Type B pancreatic cell (in vitro differentiated cells): ENCODE measurements at places on chromosomes 7 and 10. TPM values are rescaled to one million over a fixed set of nuclear protein-coding genes. Genes with fewer than 3 reads are reported as not detected.

NUP205 gene
- total RNA-seq = 75.7 and 102 TPM in 2 replicates

TMEM140 gene
- 0.68 and 2.0 TPM in 2 replicates for total RNA-seq

CDHR3 gene
- 5.6 and 15.5 TPM in 2 replicates for total RNA-seq

WEE2 gene
- total RNA-seq = not detected in 2 replicates

TMEM26 gene
- total RNA-seq = 0.79 and 3.4 TPM in 2 replicates

PON3 gene
- total RNA-seq = 0.17 and 1.2 TPM in 2 replicates

FBXW4 gene
- total RNA-seq = 39.0 and 43.7 TPM in 2 replicates

HHEX gene
- 6.6 and 6.7 TPM in 2 replicates for total RNA-seq

ACSM6 gene
- not detected in 2 replicates for total RNA-seq

RBP3 gene
- total RNA-seq = not detected in 2 replicates

GPER1 gene
- 2.5 and 5.0 TPM in 2 replicates for total RNA-seq

DDX50 gene
- total RNA-seq = 28.7 and 44.2 TPM in 2 replicates

HKDC1 gene
- total RNA-seq = 2.4 and 8.0 TPM in 2 replicates

LRMDA gene
- 0.62 and 2.0 TPM in 2 replicates for total RNA-seq

DNA sequence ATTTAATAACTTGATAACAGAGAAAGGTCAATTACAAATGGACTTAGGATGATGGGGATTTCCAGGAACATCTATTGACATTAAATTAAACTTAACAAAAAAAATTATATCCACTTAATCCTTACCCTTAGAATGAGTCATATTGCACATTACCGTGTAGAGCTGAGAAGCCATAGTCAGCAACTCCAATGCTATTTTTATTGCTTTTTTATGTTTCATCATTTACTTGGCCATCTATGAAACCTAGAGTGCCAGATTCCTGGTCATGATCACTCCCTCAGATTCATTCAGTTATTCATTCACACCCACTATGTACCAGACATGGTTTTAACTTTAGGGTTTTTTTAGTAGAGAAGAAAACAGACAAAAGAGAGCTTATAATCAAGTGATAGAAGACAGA is 1180.4 kb downstream of the CNTNAP2 start:
- DNase-seq = no peak

DNA sequence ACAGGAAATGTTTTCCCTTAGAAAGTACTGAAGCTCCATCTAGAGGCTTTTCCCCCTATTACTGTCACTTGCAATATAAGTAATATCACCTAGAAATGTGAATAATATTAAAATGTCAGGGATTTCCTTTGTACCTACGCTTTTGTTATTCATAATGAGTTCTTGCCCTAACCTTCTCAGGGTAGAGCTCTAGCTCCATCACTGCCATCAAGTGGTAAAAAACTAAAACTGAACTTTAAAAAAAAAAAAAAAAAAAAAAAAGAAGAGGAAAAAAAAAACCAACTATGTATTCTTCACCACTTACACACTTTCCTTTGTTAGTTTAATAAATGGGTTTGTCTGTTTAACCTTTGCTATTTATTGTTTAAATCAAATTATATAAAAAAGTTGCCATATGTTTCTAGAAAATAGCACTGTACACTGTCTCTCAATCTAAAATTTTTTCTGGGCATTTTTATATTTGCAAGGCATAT is 49.9 kb downstream of the DNAJC1 start:
- DNase-seq = no peak

DNA sequence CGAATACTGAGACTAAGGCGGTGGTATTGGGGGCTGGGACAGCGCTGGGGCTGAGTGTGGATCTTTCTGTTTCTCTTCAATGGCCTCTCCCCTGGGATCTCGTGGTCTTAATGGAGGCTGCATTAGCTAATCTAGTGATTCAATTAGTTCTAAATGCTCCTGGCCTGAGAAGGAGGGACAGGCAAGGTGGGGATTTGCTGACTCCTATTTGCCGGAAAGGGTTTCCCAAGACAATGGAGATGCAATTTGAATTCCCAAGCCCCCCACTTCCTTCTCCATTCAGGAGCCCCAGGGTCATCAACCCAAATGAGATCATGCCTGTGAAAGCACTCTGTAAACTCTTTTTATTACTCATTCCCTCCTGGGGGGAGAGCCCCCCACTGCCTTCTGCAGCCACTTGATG is 111.7 kb upstream of the PLXNA4 start:
- no peak for DNase-seq

- DNase-seq = no peak
Observed at GRCh38 chr10:119908166-119908565, 15.6 kb downstream of the SEC23IP start.

- DNase-seq = peak; percentile 79
Observed at GRCh38 chr7:70693686-70694433, 438.1 kb upstream of the GALNT17 start.

DNA sequence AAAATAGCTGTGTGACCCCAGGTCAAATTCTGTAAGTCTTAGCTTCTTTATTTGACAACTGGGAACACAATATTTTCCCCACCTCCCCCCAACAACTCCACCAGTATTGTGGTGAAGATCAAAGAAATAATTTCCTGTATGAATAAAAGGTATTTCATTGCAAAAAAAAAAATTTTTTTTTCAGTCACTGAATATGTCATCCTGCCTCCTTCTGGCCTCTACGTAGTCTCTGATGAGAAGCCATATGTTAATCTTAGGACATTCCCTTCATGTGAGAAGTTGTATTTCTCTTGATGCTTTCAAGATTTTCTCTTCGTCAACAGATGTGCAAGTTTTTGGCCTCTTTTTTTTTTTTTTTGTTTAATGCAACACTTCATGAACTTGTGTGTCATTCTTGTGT is 33.0 kb downstream of the ZNF33A start:
- no peak for DNase-seq

GRCh38 chr10:127774766-127775559 is 38.0 kb downstream of the FOXI2 start:
- no peak for DNase-seq

GRCh38 chr10:7428673-7429350 is 18.0 kb upstream of the SFMBT2 start:
- no peak for DNase-seq

GRCh38 chr7:123190109-123190831 is 9.5 kb downstream of the SLC13A1 start:
- DNase-seq = no peak

GRCh38 chr10:91271886-91272285 is 51.4 kb downstream of the PCGF5 start:
- no peak for DNase-seq

DNA sequence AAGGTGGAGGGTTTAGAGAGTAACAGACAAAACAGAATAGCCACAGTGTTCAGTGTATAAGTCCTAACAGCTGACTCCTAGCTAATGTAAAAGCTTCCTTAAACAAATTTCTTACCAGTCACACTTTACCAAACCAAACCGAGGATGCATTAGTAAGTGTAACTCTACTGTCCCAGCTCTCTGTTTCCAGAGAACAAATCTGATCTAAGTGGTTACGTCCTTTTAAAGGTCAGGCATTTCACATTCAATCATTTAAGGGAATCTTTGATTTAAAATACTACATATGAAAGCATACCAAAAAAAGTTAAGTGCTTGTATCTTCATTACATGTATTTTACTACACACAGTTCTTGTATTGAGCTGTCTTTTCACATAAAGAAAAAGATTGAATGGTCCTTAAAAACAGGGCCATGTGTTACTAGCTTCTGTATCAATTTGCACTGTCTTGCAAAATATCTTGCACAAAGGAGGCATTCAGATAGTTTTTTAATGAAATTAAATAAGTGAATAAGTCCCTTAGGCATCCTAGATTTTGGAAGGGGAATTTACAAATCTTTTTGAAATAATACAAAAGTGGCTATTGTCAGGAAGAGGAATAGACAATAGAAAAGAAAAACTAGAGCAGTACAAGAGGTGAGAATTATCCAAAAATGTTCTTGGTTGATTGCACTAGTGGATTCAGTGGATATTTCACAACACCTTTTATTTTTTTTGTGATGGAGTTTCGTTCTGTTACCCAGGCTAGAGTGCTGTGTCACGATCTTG is 58.4 kb upstream of the SPOCK2 start:
- DNase-seq = no peak

DNA sequence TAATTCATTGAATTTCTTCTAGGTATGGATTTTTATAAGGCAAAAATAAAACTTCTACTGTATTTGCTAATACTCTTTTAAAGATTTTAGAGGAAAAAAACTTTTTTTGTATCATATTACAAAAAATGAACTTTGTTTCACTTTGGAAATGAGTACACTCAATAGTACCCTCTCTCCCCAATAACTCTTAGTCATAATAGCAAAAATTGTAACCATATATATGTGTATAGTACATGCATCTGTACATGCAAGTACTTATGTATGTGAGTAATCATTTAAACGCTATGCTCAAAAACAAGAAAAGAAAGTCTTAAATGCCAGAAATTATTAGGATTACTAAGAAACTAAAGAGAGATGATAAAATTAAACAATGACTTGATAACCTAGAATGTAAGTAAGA is 95.9 kb upstream of the HGF start:
- DNase-seq = no peak

GRCh38 chr7:70867513-70867912 is 264.4 kb upstream of the GALNT17 start:
- no peak for DNase-seq

DNA sequence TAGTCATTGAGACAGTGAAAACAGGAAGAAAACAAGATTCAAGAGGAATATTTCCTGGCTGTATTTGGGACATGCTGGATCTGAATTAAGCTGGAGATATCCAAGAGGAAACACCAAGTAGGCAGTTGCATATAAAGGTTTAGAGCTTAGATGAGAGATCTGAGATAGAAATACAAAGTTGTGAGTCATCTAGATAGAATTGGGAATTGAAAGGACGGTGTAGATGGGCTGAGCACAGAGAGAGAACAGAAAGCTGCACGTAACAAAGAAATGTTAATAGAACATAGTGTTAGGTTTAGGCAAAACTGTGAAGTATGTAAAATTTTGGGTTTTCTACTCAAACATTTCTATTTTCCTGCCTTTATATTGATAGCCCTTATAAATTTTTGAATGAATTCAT is 218.5 kb upstream of the TMEM196 start:
- no peak for DNase-seq

GRCh38 chr10:4647109-4647785 is 178.8 kb upstream of the AKR1E2 start:
- no peak for DNase-seq

- DNase-seq = no peak
Observed at GRCh38 chr10:29829776-29830175, 195.0 kb upstream of the SVIL start.

DNA sequence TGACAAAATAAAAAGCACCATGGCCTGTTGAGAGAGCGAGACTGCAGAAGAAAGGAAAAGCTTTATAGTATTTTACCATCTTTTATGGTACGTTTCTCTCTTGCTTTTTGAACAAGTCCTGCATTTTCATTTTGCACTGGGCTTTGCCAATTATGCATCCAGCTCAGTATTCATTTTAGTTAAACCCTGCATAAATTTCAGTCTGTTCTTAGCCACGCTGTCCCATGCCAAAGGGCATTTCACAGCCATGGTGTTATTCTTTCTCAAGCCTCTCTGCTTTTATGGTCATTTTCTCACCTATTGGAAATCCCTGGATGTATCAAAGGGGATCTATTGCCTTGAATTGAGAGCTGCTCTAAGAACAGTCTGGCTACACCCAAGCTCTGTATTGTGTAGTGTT is 30.8 kb upstream of the DNAJC1 start:
- DNase-seq = no peak

- DNase-seq = no peak
Observed at GRCh38 chr10:31000867-31001266, 30.8 kb downstream of the ZNF438 start.

DNA sequence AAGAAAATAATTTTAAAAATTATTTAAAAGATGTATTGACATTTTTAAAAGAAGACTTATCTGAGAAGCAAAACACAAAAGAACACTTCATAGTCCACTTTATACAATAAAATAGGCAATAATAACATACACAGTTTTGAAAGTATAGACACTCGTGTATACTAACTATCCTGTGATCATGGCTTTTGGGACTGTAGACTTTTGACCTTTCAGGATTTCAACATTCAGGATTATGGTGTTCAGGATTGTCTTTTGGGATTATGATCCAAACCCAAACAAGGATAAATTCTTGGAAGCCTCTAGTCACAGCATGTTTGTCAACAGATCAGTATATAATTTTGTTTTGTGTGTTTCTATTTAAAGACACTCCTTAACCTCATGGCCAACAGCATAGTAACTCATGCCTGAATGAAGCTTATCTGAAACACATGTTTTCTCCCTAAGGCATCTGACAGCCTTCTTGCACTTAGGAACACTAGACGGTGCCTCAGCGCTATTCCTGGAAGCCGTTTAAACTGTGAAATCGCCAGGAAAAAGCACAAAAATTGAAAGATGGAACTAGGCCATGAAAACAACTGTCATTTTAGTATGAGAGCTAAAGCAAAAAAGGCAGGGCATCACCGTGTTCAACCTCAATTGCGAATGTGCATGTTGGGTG is 29.9 kb downstream of the GSAP start:
- no peak for DNase-seq

GRCh38 chr10:123492016-123492415 is 174.1 kb upstream of the GPR26 start:
- DNase-seq = no peak

DNA sequence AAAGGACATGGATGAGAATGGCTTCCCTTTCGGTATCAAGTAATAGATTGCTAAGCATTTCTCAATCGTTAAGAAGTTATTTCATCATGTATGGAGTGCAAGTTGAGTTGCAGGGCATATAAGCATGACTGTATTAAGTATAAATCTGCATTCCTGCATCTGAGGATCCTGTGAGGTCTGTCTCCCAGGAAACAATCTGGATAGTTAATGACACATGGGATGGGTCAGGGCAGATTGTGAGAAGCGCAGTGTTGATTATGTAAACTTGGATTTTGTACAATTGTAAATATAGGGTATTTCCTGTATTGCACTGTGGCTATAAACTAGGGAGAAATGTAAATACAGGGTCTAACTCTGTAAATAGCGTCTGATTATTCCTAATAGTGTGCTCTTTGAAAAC is 102.6 kb downstream of the PLXDC2 start:
- no peak for DNase-seq

DNA sequence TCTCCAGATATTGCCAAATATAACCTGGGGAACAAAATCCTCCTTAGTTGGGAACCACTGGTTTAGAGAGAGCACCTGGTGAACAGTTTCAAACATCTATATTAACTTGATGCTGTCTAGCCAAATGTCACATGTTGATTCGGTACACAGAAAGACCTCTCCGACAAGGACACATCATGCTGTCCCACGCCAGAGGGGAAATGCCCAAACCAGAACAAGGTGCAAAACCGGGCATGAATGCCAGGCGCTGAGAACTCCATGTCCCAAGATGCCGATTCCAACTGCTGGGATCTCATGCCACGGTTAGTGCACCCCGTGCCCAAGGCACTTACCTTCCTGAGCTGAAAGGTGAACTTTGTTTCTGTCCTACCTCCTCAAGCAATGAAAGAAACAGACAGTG is 100.8 kb downstream of the SFMBT2 start:
- DNase-seq = no peak

GRCh38 chr10:7056216-7056615 is 354.6 kb downstream of the SFMBT2 start:
- no peak for DNase-seq

- no peak for DNase-seq
Observed at GRCh38 chr7:25947669-25948516, 204.1 kb upstream of the NFE2L3 start.
